EL (cell line): ENCODE measurements at places on chromosomes 7 and 10.

- no peak for DNase-seq
Measured at GRCh38 chr10:110486680-110487410, 10.9 kb upstream of the DUSP5 start.

DNA sequence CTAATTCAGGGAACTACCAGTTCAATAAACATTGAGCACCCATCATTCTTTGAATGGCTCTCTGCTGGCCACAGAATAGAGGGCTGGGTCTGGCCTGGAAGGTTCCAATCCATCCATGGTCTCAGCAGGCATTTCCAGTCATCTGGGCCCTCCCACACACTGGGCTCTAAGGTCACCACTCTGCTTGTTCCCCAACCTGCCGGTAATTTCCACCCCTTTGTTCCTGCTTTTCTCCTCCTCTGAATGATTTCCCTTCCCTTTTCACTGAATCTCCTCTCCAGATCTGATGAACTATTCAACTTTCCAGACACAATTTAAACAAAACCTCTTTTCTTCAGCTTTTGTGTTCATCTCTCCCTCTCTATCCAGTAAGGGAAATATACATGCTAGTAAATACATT lies 2.6 kb downstream of the BZW2 start:
- DNase-seq: no peak

GRCh38 chr7:26013551-26014083 lies 138.4 kb upstream of the NFE2L3 start:
- DNase-seq: no peak

GRCh38 chr7:107233174-107233573 lies 64.4 kb downstream of the HBP1 start:
- no peak for DNase-seq

DNA sequence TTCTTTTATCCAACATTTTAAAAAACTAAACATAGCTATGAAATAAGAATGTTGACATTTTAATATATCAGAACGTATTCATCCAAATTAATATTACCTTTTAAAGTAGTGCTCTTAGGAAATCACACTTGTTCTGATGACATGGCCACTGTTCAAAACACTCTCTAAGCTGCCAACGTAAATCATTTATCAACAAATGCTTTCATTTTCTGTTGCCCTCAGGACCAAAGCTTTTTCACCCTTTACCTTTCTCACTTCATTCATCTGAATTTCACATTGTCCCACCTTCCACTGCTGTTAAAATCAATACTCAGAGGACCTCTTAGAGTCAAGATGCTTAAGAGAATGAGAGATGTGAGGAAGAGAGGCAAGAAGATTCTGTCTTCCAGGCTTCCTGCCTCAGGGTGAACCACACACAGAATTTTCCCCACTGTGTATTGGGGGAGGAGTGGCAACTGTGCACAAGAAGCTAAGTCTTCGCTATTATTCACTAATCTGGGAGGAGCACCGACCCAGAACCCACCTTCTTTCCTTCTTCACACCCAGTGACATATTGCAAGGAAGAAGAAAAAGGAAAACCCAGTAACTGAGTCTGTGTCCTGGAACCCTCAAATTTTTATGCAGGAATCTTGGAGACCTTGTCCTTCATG lies 21.0 kb downstream of the HIBADH start:
- DNase-seq: peak; percentile 61
